ENCODE measurements at places on chromosomes 3 and 15.

- no peak for DNase-seq
These were observed 1.5 kb downstream of the C2CD4A start for GRCh38 chr15:62068071-62068809.

- DNase-seq: no peak
These were observed 8.9 kb downstream of the SST start for GRCh38 chr3:187661267-187661666.

- DNase-seq: no peak
These were observed 175.0 kb downstream of the CFAP20DC start for GRCh38 chr3:58874795-58875194.

- no peak for DNase-seq
These were observed 11.9 kb upstream of the TM4SF4 start for GRCh38 chr3:149462581-149463011.

- no peak for DNase-seq
These were observed 54.5 kb downstream of the TMEM108 start for GRCh38 chr3:133092681-133093080.

DNA sequence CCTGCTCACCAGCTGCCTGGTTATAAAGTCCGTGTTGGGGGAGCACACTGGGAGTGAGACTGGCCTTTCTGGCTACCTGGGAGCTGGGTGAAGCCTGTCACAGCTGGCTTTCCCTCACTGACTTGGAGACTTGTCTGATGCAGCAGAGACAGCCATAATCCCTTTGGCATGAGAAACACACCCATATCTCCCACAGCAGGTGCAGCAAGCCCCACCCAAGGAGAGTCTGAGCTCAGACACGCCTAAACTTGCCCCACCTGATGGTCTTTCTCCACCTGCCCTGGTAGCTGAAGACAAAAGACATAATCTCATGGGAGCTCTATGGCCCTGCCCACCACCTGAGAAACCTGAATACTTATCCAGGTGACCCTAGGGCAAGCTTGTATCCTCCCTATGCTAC, 54.8 kb downstream of the NMD3 start:
- DNase-seq: no peak

DNA sequence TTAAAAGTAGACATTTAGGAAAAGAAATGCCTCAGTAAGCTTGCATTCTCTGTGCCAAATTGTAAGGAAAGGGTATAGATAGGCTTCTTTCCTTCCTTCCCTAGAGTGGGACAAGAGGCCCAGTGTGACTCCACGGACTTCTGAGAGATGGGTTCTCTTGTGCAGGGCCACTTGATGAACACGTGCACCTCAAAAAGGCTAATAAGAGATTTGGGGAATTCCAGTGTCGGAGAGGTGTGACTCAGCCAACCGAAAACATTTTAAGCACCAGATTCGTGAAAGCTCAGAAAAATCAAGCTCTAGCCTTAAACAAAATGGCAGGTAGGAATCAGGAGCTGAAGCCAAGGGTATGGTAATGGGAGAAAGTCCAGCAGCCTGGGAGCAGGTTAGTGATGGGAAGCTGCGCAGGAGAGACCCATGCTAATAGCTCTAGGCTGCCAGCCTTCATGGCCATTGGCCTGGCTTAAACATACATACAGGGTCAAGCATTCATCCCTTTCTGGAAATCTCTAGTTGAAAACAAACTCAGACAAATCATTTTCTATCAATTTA, 56.2 kb downstream of the SV2B start:
- DNase-seq: no peak

DNA sequence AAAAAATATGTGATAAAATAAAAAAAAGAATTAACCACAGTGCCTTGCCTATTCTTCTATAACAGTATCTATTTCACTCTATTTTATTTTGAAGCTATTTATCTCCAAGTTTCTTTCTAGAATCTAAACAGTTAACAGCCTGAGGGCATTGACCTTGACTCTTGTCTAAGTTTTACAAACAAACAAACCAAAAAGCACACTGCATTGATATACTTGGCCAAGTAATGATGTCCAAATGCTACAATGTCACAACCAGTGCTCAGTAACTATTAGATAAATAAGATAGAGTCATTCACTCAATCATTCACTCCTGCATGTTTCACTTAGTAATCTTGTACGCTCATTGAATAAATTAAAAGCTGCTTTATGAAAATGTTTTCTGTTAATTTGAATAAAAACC, 386.5 kb downstream of the TIGIT start:
- DNase-seq: no peak

GRCh38 chr15:36230776-36231175, 348.6 kb upstream of the CDIN1 start:
- no peak for DNase-seq

DNA sequence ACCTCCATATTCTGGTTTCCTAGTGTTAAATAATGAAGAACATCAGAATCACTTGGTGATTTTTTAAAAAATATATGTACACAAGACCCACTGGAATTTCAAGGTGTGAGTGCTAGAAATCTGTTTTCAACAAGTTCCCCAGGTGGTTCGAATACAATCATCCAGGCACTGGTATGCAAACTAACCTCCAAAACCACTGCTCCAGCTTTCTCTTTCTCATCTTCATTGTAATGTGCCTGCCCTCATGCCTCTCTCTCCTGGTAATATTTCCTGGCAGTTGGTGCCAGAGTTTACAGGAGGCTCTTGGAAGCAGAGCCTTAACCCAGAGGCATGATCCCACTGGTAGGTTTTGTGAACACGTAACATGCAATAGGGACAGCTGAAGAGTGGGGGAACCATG, 163.1 kb upstream of the MANF start:
- no peak for DNase-seq

- no peak for DNase-seq
These were observed 394.9 kb downstream of the LSAMP start for GRCh38 chr3:116050311-116050915.

- DNase-seq: no peak
These were observed 8.9 kb upstream of the SUCNR1 start for GRCh38 chr3:151864423-151865101.

DNA sequence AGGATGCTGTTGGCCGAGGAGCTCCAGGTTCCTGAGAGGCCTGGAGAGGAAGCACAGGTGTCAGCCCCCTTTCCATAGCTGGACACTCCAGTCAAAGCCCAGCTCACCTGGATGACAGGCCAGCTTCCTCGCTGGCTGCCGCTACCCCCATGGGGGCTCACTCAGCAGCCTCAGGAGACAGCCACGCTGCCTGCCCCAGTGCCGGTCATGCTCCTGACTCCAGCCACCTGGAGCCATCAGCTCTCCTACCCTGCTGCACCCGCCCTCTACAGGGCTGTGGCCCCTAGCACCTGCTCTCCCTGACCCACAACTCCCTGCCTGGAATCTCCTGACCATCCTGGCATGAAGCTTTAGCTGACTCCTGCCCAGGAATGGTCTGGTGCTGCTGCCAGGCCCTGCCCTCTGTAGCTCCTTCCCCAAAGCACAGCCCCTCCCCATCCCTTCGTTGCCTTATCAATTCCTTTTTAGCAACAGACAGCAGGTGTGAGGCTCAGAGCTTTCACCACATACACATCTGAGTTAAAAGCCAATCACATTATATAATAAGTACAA, 94.2 kb downstream of the NUP210 start:
- no peak for DNase-seq

- no peak for DNase-seq
These were observed 204.5 kb downstream of the ARRDC4 start for GRCh38 chr15:98164986-98165385.

DNA sequence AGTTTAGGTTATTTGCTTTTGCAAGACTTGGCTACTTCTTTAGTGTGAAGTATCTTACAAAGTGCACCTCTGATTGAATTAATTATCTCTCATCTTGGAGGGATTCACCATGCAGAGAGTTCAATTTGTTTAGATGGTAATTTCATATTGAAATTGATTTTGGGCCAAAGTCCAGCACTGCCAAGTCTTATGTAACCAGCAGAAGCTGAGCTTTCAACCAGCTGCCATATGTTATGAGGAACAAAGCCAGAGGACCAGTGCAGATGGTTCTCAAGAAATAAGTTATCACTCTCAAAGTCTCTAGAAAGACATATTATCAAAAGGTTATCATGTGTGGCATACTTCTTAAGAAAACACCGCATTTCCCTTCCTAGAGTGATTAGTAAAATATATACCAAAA, 29.0 kb downstream of the ABHD6 start:
- DNase-seq: peak; percentile 31

DNA sequence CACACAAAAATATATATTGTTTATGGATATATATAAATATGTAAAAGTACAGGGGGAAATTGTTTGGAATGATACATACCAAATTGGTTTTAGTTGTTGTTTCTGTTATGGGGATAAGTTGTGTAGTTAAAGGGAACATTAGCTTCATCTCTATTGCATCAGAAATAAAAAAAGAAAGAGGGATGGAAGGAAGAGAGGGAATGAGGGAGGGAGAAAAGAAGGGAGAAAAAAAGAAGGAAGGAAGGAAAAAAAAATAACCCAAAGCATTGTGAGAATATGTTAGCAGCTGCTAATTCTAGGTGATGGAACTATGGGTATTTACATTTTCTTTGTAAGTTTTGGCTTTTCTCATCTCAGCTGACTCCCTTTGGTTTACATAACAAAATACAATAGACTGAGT, 1.3 kb downstream of the CCR8 start:
- DNase-seq: no peak

- no peak for DNase-seq
These were observed 129.0 kb downstream of the ERC2 start for GRCh38 chr3:56339244-56339643.

DNA sequence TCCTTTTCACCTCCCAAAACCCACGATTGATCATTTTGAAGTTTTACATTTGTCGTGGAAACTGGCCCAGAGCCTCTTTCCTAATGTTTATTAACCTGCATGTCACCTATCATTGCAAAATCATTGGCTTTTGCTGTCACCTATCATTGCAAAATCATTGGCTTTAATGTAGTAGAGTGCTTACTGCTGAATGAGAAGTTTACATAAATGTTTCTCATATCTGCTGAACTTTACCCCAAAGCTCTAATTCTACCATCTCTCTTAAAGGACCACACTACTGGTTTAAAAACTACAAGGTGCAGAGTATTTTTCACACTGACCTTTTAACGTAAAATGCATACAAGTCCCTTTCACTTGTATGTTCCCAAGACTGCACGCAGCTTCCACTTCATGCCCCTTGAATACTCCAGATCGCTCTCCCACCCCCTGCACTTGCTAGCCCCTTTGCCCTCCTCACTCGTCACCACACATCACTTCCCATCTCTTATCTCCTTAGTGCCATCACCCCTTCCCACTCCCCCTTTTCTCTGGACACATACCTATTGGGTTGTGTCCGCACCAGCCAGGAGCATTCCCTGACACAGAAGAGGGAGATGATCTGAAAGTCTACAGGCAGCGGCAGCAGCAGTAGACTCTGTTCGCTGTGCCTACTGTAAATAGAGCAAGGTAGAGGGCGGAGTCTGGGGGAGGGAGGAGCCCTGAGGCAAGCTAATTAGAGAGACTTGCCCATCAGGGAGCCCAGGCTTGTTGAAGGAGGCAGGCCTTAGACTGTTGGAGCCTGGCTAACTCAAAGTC, 30.2 kb upstream of the ATOSA start:
- peak; percentile 91 for DNase-seq

- DNase-seq: no peak
These were observed 73.1 kb upstream of the PRTG start for GRCh38 chr15:55816017-55816416.

- peak; percentile 20 for DNase-seq
These were observed 583 bp upstream of the RBSN start for GRCh38 chr3:15099364-15100098.

DNA sequence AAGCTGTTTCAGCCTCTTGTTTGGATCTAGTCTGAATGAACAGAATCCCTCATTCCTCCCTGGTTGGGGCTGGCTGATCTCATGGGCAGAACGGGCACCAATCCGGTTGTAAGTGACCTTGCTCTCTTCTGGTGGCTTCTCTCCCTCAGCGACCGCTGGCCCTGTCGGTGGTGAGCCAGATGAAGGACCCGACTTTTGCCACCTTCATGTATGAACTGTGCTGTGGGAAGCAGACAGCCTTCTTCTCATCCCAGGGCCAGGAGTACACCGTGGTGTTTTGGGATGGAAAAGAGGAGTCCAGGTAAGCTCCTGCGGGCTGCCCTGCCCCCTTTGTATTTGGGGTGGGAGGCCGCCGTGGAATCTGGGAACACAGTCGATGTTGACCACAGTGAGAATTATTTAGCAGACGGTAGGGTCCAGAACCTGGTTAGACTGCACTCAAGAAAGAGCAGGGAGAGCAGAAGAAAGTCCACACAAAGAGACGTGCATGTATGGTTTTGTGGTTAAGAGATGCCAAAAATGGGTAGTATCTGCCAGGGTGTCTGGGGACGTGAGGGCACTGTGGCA, 138.8 kb downstream of the LRRK1 start:
- DNase-seq: no peak

DNA sequence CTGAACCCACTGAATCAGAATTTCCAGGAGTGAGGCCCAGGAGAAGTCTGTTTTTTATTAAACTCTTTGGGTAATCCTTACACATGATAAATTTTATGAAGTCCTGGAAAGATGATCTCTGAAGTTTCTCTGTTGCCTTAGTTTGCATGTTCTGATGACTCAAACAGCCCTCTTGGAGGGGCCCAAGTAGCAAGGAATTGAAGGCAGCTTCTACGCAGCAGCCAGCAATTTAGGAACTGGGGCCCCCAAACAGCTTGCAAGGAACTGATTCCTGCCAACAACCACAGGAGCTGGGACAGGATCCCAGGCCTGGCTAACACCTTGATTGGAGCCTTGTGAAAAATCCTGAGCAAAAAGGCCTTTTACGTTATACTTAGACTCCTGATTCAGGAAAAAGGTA, 5.4 kb upstream of the ACP3 start:
- DNase-seq: no peak

GRCh38 chr3:196397941-196398340, 34.3 kb downstream of the UBXN7 start:
- no peak for DNase-seq

DNA sequence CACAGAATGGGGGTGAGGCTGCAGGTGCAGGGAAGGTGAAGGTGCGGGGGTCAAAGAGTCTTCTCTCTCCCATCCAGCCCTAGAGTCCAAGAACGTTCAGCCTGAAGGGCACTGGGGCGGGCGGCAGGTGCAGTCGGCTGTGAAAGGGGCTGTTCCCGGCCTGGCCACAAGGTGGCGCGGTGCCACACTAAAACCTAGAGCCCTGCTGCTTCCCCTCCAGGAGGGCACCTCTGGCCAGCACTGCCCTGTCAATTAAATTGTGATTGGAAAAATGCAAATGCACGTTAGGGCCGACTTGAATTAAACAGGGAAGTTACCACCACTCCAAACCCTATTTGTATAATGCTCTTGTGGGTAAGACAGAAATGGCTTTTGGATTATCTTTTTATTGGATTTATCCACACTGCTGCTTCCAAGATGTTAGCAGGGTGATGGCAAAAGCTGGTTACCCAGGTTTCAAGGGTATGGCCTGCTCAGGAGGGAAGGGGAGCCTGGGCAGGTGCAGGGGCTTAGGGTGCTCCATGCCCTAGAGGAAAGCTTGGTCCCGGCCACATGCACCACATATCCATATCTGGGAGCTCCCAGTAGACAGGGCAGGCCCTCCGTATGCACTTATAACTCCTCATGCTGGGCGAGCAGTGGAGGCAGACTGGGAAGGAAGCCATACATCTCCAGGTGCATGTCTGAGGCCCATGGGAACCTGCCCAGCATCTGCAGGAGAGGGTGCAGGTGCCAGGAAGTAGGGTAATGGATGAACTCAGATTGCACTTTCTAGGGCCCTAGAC, 119.8 kb downstream of the ADCY5 start:
- DNase-seq: peak; percentile 64
